ENCODE measurements at places on chromosomes 1 and 21. TPM values are rescaled to one million over a fixed set of nuclear protein-coding genes. Genes with fewer than 3 reads are reported as not detected.

SLC30A1 gene
- 8.9 TPM for total RNA-seq

RXFP4 gene
- not detected for total RNA-seq

ADAM30 gene
- not detected for total RNA-seq

FGR gene
- 10.4 TPM for total RNA-seq

RGS2 gene
- 11.9 TPM for total RNA-seq

INAVA gene
- not detected for total RNA-seq

- DNase-seq, result no peak
Observed at GRCh38 chr1:52554267-52554640, 1.4 kb upstream of the TUT4 start.

DNA sequence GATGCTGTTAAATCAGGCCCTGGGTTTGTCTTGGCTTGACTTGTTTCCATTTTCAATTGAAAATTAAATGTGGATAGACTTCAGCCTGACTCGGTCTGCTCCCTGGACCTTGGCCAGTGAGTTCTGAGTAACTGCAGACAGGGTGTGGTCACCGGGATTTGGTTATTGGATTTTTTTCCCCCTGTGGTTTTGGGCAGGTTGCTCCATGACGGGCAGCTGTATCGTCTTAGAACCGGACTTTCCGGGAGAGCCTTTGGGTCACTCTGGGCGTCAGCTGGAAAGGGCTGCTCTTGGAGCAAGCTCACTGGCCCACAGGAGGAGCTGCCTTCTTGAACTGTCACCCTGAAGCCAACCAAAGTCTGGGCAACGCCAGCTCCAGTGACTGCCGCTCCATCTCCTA is 75.0 kb downstream of the CLIC6 start:
- DNase-seq, result no peak

DNA sequence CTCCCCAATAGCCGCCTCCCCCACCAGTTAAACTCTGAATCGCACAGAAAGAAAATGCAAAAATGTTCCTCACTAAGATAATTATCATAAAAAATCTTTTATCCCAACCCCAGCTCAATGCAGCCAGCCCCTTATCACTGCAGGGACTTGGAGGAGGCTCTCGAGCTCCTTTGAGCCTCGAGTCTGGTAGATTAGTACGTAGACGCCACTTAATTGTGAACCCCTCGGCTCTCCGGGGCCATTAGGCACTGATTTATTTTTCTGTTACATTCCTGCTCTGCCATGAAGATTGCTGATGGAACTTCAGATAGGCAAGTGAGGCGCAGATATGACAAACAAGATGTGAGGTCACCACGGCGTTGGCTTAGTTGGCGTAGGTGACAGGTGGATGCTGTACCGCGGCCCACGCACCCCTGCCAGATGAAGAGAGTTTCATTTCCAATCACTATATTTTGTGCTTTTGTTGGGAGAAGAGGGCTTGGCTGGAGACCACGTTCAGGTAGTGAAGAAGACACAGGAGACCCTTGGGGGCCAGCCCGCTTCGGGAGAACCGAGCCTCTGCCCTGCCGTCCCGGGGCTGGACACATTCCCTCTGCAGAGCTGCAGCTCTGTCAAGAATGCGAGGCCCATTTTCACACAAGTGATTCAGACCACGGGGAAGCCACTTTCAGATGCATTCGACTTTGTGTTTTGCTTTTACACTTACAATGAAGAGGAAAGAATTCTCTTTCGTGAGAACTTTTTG is 55.9 kb upstream of the ARHGEF16 start:
- DNase-seq, result no peak

GRCh38 chr1:165841582-165842017 is 14.2 kb downstream of the UCK2 start:
- DNase-seq, result no peak

DNA sequence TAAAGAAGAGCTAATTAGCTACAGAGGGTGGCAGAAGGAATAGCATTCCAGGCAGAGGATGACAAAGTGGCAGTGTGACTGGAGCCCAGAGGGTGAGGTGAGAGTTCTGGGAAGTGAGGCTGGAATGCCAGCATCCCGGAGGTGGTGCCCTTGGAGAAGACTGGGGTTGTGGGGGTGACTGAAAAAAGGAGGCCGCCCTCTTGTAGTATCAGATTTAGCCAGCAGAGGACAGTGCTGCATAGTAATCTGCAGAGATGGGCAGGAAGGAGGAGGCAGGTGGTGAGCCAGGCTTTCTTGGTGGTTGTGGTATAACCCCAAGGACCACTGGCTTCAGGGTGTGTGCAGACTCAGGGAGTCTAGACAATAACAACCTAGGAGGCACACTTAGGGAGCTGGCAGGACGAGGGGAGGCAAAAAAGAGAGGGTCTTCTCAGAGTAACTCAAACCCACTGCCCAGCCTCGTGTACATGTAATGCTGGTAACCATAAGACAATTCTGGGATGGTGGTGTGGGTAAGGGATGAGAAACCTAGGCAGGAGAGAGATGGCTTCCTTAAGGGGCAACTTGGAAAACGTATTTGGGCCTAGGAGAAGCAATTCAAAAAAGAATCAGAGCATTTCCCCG is 30.5 kb downstream of the MROH7 start:
- no peak for DNase-seq

DNA sequence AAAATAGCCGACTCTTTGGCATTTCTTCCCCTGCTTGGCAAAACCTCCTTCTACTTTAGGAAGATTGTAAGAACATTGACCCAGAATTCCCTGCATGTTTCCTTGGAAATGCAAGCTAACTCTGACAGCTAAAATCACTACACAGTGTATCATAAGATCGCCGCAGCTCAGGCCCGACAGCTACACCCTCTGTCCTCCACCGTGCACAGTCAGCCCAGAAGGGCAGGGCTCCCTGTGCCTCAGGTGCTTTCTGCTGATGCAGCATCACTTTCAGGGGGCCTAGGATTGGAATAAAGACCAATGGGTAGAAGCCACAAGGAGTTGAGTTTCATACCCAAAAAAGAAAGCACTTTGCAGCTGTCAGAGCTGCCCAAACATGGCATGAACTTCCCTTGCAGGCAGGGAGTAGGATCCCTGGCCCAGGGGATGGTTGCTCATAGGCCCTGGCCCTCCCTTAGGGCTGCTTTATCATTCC is 145.3 kb downstream of the SEC16B start:
- DNase-seq, result no peak

DNA sequence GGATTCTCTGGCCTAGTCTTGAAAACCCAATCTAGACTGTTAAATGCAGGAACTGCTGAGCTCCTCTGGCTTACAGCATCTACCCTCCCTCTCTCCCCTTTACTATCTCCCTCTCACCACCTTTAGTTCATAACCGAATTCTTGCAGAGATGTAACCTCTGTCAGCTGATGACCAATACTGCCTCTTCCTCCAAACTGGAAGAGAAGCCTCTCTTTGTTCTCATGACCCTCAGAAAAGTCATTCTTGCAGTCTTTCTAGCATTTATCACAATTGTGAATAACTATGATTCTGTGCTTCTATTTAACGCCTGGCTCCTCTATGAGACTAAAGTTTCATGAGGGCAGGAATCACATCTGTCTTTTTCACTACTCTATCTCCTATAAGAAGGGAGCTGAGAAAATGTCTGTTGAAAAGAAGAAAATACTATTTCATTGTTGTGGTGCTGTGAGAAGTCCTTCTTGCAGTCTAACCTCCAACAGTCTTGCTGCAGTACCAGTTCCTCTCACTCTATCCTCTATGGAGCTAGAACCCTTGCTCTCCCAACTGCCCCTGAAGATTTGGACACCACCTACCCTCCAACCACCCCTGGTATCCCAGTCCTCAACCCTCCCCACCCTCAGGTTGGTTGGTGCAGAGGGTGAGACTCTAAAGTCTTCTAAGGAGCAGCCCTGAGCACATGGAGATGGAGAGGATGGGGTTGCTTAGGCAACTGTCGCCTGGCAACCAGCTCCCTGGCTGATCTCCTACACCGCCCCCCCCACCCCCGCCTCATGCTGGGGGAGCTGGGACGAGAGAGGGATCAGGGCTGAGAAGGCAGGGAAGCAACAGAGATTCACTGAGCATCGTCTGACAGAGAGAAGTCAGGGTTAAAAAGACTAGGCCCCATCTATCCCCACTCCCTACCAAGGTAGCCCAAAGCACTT is 13.9 kb downstream of the MEF2D start:
- DNase-seq, result no peak

- no peak for DNase-seq
Observed at GRCh38 chr1:191508239-191508638, 650.0 kb upstream of the RGS18 start.

DNA sequence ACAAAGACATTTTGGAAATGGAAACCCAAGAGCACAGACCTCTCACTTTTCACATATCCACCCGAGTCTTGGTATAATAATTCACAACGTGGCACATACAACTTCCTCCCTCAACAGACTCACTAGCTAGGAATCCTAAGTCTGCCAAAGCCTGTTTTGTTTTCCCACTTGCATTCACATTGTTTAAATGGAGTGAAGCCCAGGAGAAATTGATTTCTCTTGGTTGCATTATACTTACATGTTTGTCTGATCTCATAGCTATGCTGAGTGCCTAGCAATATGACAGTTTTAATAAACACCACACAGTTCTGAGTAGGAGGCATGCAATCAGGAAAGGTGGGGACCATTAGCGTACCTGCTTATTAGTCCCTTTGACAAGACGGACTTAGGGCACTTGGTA is 348.6 kb upstream of the ADGRL4 start:
- DNase-seq, result no peak

DNA sequence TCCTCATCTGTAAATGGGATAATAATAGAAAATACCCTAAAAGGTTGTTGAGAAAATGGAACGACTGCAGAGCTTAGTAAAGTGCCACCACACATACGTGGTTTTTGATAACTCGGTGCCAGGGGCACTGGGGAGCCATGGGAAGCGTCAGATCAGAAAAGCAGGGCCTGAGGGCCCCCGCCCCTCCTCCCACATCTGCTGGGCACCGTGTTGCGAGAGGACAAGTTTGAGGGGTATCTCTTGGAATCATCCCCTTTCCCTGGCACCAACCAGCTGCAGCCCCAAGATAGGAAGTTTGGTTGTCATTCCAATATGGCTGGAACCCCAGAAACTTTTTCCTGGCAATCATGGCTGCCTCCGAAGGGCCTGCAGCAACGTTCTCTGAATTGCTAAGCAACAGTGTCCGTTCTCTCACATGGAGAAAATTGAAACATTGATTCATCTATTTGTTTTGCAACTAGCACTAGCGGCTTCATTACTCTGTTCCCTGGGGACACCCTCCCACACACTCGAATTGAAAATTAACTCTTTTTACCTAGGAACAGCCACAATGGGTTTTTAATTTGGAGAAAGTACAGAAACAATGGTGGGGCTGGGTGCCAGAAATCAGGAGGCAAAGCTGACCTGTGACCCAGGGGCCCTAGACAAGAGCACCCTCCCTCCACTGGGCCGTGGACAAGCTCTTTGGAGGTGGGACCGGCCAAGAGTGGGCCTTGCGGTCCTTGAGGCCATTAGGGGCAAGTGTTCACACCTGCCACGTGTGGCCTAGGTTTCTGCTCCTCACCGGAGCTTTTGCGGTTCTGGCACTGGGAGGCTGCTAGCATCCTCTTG is 190.0 kb upstream of the VAMP3 start:
- no peak for DNase-seq

DNA sequence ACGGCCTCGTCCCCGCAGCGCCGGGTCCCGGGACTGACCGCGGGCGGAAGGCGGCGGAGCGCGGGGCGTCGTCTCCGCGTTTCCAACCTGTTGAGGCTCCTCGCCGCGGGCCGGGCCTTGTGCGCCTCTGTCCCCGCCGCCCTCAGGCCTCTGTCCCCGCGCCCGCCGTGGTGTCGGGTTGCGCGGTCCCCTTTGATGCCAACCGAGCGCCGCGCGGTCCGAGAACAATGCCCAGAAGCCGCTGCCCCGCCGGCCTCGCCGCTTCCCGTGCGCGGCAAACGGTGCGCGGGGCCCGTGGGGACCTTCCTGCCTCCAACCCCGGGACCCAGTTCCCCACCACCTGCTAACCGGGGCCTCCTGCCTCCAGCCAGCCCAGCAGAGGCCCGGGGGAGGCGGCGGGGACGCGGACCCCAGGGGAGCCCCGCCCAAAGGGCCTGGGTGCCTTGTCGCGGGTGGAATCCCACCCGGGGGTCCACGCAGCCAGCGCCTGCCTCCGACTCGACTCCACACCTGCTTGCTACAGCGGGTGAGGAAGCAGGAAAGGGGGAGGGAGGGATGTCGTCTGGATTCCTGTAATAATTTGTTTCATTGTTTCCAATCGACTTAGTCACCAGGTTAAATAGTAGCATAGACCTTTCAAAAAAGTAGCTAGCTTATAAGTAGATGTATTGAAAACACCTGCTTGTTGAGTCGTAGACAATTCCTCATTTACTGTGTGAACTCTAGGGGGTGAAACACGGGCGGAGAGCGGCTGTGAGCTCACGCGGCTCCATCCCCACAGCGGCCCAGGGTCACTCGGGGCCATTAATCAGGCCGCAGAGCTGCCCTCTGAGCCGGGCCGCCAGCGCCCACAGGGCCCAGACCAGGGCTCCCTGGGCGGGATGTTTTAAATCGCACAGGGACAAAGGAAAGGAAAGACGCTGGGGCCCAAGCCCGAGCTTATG is 1.1 kb downstream of the COL18A1 start:
- DNase-seq, result no peak

DNA sequence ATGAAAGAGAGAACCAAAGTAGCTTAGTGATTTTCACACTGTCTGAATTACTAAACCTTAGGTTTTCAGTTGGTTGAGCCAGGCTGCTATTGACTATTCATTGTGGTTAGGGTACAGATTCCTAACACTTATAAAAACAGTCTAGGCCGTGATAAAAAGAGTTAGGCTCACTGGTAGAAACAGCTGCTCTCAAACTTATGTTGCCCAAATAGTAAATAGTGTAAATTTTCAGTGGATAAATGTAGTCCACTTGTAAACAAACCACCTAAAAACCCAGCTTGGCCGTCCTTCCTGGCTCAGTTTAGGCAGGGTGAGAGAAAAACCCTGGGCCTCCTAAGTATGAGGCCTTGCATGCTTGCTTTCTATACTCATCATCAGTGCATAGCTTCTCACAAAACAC is 34.9 kb downstream of the ARID1A start:
- no peak for DNase-seq

- no peak for DNase-seq
Observed at GRCh38 chr1:43068911-43069310, 103.2 kb downstream of the EBNA1BP2 start.

DNA sequence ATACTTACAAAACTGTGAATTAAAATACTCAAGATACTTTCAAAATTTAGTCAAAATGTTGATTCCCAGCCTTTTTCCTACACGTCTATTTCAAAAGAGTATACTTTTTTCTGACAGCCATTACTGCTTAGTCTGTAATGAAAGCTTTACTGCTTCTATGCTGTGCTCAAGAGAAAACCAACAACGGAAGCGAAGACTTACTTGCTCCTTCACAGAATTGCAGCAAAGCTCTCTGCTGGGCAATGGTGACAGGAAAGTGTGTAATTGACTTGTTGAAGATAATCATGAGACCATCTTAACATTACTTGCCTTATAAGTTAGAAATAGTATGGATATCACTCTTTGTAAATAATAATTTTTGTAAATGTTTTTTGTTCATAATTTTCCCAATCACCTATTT is 1.7 kb upstream of the DYNLT5 start:
- DNase-seq, result no peak

DNA sequence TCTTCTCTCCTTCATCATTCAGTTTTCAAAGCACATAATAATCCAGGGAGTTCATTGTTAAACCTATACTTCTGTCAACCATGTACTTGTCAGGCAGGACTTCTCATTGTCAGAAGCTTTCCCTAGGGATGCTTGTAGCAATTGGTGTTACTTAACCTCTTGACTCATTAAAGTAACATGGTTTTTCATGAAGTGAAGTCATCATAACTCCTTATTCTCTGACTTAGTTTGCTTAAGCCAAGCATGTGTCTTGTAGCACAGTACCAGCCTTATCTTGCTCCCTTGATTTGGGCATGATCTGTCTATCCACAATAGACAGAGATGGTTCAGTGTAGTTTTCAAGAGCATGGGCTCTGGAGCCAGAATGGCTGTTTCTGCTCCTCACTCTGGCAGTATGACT is 45.3 kb downstream of the LRIG2 start:
- DNase-seq, result no peak

Measured in ascending aorta (tissue), 2 donors.